ENCODE measurements at places on chromosomes 11 and 22.

DNA sequence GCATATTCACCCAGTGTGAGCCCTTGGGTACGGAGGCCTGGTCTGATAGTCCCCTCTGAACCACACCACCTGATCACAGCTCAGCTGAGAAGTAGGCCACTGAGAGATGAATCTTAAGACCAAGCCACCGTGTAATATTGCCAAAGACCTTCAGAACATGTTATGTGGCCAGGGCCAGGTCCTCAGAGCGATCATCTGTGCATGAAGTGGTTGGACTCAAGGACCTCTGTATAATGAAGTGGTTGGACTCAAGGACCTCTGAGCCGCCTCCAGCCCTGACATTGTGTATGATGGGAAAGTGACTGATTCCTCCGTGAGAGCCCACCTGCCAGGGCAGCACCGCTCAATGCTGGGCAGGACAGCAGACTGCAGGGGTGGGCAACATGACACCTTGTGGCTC, 70.2 kb downstream of the TP53I11 start:
- no peak for DNase-seq

DNA sequence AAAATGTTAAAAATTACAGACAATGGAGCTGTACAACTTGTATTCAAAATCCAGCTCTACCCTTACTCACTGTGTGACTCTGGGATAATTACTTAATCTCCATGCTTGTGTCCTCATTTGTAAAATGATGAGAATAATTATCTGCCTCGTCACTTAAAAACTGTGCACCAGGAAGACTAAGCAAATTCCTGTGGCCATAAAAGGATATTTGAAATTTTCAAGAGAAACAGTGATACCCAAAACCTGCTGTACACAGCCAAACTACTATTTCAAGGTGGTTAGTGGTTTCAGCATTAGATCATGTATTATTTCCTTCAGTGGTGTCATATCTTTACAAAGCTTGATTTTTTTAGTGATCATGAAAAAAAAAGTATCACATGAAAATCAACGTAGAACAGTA, 136.9 kb downstream of the METTL15 start:
- DNase-seq, result no peak

GRCh38 chr22:50015451-50016307, 3.1 kb upstream of the IL17REL start:
- no peak for DNase-seq

DNA sequence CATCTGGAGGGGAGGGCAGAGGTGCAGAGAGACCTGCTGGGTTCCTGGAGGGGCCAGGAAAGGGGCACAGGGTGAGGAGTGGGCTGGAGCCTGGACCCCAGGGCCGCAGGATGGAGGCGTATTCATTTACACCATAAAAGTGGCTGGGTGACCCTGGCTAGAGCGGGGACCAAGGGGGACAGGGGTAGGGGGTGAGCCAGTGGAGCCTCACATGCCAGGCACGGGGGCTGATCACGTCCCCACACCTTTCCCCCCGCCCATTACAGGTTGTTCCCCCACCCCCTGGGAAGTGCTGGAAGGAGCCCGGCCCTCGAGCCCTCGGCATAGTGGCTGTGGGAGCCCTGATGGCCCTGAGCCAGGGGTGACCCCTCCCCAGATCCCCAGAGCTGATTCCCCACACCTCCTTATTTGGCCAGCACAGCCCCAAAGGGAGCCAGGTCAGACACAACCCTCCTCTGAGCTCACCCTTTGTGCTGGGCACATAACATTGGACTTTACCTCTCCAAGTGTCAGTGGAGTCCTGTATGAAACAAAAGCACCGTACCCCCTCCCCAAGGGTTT, 781 bp downstream of the TCIRG1 start:
- DNase-seq, result no peak

- DNase-seq, result no peak
Measured at GRCh38 chr11:82750643-82751139, 17.0 kb upstream of the FAM181B start.

DNA sequence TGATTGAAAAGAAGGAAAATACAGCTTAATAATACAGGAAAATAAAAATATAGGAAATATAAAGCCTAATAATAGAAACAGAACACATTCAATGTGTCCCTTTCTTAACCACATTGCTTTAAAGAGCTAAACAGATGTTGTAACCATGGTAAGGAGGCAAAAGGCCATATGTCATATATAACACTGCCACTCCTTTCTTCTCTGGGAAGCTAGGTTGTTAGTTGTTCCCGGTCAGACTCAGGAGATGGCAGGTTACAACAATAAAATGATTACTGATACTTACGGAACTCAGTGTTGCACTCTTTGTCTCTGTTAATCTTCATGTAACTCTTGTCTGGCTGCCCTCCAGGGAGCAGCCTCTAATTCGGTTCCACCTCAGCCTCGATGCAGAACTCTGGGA, 134.7 kb upstream of the PGR start:
- no peak for DNase-seq

DNA sequence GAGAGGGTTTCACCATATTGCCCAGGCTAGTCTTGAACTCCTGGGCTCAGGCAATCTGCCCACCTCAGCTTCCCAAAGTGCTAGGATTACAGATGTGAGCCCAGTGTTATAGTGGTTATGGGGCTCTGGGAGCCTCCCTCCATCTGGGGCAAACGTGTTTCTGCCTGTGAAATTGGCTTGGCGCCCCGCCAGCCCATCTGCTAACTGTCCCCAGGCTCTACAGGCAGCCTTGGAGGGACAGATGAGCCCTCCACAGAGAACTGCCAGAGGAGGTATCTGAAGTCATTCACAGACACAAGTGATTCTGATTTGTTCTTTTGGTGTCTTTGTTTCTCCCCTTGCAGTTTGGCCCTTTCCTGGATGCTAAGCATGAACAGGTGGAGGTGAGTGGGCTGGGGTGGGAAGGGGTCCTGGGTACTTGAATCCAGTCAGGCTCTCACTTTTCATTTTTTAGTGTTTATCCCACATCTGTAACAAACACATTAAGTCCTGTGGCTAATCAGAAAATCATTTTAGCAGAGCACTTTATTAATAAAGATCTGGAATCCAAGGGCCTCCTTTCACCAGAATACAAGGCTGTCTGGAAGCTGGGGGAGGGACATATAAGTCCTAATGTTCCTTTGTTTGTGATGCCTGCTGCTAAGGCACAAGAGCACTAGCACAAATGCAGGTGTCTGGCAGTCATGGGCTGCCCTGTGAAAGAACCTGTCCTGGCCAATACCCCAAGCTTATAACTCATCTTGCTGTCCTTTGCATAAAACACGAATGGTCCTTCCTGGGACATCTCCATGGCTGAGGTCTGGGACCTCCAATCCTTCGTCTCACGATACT, 25.7 kb upstream of the CDC42EP2 start:
- DNase-seq, result no peak

GRCh38 chr11:66915046-66915832, 42.9 kb downstream of the PC start:
- DNase-seq, result no peak

DNA sequence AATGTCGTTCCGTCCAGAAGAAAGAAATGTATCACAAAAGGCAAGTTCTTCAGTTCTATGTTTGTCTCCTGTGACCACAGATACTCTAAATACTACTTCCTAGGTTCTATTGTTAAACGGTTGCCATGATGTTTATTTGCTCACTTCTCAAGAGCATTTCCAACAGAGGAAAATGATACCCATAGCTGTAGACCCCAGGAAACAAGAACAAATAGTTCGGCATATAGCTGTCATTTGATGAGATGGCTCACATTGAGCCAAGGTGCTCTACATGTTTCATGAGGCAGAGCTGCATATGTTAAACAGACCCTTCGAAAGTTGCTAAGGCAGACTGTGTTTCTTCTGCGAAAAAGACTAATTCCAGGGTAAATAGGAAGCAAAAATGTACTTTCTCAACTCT, 15.4 kb upstream of the ANGPTL5 start:
- DNase-seq, result no peak

DNA sequence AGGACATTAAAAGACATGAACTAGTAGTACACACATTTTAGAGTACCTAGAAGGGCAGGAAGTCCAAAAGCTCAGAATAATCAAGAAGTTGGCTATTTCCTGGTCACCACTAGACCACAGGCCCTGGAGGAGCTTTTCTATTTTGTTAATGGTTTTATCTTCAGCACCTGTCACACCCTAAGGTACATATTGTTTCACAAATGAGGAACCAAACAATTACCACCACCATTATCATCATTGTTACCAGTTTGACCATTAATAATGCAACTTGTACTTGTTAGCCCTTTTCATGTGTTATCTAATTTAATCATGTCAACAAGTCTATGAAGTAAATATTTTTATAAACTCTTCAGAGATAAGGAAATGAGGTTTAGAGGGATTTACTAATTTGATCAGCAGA, 4.9 kb downstream of the MRPL48 start:
- no peak for DNase-seq

- no peak for DNase-seq
Measured at GRCh38 chr11:63592975-63593395, 21.2 kb downstream of the PLAAT3 start.

GRCh38 chr11:92540096-92540495, 315.5 kb downstream of the FAT3 start:
- no peak for DNase-seq

DNA sequence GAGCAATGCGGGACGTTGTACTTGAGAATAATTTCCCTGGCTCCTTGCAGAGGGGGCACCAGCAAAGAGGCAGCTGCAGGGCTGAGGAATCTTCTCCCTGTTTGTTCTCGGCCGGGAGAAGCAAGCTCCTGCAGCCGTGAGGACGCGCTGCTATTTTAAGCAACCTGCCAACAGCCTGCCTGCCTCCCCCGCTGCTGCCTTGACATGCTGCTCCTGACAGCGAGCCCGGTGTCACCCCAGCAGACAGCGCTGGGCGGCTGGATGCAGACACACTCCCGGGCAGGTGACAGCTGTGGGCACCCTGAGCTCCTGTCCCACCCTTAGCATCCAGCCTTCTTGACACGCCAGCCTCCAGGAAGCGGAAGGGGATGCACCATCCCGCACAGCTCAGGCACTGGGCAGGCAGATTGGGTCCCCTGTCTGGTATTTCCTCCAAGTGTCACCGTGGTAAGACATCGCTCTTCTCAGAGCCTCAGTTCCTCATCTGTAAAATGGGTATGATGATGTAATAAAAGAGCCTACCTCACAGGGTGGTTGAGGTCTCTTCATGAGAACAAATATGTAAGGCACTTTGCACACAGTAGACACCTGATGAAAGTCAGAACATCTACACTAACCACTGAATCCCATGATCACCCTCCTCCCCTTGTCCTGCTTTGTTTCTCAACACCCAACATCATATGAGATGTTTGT, 530.6 kb downstream of the MN1 start:
- no peak for DNase-seq

GRCh38 chr11:130472434-130472961, 24.1 kb downstream of the ADAMTS15 start:
- no peak for DNase-seq
